ENCODE measurements at places on chromosomes 16 and 17. TPM values are rescaled to one million over a fixed set of nuclear protein-coding genes. Genes with fewer than 3 reads are reported as not detected.

ACAP1 gene
- total RNA-seq = 1.7 TPM

DNA sequence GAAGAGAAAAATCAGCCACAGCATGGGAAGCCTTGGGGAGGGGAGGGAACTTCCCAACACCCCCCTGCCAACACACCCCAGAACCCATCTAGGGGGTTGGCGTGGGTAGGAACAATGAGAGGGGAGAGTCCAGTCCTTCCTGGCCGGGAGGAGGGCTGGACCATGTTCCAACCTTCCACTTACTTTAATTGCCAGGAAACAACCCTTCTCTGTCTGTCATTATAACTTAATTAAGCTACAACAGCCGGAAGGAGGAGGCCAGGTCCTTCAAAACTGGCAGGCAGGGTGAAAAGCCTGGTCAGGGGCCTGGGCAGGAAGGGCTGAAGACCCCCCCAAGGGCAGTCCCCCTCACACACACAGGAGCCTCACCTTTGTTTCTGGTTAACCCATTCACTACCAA lies 447.0 kb downstream of the SOX9 start:
- no peak for DNase-seq

TBC1D3H gene
- 2.8 TPM for total RNA-seq

- no peak for DNase-seq
Measured at GRCh38 chr16:30722443-30722842, 23.5 kb downstream of the SRCAP start.

DNA sequence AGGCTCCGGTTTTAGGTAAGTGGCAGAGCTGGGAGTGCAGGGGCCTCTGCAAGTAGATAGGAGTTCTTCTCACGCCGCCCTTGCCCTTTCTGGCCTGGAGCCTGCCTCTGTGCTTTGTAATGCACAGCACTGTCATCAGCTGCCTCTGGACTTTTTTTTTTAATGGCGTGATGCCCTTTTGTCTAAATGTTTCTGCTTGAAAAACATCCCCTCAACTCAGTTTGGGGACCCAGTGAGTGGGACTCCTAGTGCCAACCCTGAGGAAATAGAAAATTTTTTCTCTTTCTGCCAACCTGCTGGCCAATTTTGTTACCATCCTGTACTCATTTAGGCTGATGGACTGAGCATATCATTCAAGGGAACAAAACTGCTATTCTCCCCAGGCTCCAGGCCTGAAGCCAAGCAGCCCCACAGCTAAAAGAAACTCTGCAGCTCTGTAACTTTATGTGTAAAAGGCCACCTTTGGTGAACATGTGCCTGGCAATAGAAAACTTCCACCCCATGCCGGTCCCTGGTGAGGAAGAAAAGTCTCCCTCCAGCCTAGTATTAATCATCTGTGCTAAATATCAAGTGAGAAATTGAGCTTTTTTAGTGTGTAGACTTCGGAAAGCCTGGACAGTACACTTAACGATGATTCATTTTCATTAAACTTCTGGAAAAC lies 22.5 kb downstream of the SLC6A2 start:
- DNase-seq = peak; percentile 40

DNA sequence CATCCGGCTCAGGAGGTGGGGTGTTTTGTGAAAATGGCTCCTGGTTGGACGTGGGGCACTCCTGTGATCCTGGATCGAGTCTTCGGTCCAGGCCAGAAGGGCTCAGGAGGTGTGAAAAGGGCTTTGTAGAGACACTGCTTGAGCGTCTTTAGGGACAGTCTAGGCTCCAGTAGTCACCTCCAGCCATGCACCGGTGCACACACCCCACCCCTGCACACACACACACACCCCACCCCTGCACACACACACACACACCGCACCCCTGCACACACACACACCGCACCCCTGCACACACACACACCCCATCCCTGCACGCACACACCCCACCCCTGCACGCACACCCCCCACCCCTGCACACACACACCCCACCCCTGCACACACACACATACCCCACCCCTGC lies 19.1 kb downstream of the CHMP1A start:
- no peak for DNase-seq

- peak; percentile 27 for DNase-seq
Measured at GRCh38 chr17:62064029-62064790, 868 bp downstream of the MED13 start.

- DNase-seq = no peak
Measured at GRCh38 chr16:74562117-74562516, 44.8 kb downstream of the GLG1 start.

Measured in tongue (tissue), 3 donors.